ENCODE measurements at places on chromosomes 4 and X.

DNA sequence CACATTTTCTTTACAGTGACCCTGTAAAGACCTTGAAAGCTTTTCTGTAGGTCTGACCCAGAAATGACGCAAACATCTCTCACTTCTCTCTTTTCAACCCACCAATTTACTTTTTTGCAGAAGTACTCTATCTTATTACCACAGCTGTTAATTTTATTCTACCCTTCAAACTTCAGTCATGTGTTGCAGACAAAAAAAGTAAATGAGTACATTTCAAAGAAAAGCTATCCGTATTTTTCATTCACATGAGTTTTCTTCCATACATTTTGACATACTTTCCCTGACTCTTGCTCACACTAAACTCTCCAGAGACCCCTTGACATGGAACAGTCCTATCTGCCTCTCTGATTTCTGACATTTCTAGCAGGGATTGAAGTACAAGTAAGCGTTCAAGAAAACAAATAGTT is 51.7 kb downstream of the SLC7A11 start:
- no peak for DNase-seq

GRCh38 chr4:68907788-68908700 is 43.6 kb downstream of the UGT2A3 start:
- DNase-seq: no peak

DNA sequence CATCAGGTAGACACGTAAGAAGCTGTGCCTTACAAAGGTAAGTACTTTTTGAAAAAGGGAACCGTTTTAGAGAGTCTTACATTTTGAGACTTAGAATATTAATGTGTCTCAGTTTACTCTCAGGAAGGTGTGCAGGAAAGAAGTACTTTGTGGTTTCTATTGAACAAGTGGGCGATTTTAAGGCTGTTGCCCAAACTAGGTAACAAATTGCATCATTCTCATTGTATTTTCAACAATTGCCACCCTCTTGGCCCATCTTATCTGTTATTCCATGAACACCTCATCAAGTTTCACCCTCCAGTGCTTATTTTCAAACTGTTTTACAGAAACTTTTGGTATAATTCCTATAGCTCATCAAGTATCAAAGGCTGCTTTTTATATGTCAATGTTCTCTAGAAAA is 158.3 kb downstream of the SLC4A4 start:
- DNase-seq: no peak

DNA sequence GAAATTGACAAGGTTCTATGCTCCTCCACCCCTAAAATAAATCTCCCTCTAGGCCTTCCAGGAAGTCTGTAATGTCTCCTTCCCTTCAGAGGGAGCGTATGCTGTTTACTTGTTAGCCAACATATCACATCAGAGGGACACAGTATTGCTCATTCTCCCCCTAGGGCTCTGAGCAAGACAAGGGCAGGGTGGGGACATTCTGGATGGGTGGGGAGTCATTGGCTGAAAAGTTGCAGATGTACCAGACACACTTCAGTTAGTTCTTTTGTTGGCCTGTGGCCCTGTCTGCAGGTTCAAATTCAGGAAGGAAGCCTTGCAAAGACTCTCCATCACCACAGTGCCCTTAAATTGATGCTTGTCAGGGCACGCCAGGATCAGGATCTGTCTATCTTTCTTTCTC is 106.3 kb upstream of the TEX13D start:
- no peak for DNase-seq

DNA sequence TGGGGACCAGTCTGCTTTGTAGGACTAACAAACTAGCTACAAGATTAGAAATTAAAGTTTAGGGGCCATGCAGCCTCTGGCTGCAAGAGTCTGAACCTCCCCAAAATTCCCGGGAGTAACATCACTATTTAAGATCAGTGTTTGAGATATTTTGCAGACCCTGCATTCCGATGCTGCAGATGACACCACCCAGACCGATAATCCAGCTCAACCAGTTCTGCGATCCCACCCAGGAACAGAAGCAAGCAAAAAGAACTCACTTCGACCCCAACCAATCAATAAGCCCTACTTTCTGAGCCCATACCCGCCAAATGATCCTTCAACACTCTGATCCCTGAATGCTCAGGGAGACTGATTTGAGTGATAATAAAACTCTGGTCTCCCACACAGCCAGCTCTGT is 877.8 kb downstream of the FAT4 start:
- DNase-seq: no peak

DNA sequence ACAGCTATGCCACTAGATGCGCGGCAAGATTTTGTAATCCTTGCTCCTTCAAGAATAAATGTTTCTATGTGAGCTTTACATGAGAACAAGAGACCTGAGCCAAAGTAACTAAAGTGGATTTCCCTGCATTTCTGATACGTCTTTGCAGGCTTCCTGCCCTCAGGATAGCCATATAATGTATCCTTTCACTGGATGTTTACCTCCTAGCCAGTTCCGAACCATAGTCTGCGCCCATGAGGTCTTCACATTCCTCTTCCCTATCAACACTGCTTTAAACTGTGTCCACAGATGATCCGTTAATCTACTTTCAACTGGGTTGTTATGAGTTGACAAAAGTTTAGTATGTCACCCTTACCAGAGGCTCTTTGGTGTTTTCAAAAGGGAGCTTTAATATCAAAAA is 1889.1 kb upstream of the AGA start:
- no peak for DNase-seq
